Kidney (tissue), 22 donors: ENCODE measurements at places on chromosomes 1 and 21. TPM values are rescaled to one million over a fixed set of nuclear protein-coding genes. Genes with fewer than 3 reads are reported as not detected.
A peak's percentile ranks its signal among the peaks of the same experiment; 100 is the strongest.

GRCh38 chr21:44547656-44548331, 3.5 kb downstream of the KRTAP10-2 start:
- DNase-seq: no peak

DNA sequence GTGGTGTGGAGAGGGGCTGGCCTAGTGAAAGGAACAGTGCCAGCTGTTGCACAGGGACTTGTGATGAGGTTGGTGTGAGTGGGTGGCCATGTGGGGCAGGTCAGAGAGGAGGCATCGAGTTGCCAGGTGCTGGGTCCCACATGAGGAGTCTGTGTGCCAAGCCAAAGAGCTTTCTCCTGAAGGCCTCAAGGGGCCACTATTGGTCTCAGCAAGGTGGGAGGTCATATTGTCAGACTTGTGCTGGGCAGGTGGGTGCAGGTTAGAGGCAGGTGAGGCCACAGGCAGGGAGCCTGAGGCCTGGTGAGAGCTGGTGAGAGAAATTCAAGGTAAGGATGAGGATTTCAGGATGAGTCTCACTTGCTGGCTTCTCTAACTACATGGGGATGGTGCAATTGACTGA, 256.8 kb downstream of the DISC1 start:
- no peak for DNase-seq

The CLCA4 gene
- polyA plus RNA-seq: not detected

GRCh38 chr1:247639381-247639981, 34.1 kb downstream of the OR2G3 start:
- peak; percentile 71 for DNase-seq

DNA sequence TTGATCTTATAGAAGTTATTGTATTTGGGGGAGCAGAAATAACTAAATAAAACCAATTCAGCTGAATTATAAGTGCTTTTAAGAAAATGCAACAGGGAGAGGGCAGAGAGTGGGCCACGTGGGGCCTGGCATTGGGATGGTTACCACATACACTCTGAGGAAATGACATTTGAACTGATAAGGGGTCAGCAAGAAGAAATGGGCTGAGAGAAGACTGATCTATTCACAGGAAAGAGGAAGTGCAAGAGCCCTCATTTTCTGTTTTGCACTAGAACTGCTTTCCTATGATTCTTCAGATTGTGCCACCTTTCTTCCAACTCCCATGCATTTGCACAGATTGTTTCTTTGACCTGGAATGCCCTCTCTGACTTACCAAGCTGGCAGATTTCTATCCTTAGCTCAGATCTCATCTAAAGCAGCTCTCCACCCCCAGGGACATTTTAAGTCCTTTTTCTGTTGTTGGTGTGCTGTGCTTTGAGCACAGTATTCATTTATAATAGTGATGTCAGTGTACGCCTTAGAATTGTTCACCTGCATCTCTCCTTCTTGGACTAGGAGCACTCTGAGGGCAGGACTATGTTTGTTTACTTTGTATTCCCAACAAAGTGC, 115.9 kb downstream of the FGGY start:
- DNase-seq: no peak

The TRIM45 gene
- 4.5 TPM for polyA plus RNA-seq

DNA sequence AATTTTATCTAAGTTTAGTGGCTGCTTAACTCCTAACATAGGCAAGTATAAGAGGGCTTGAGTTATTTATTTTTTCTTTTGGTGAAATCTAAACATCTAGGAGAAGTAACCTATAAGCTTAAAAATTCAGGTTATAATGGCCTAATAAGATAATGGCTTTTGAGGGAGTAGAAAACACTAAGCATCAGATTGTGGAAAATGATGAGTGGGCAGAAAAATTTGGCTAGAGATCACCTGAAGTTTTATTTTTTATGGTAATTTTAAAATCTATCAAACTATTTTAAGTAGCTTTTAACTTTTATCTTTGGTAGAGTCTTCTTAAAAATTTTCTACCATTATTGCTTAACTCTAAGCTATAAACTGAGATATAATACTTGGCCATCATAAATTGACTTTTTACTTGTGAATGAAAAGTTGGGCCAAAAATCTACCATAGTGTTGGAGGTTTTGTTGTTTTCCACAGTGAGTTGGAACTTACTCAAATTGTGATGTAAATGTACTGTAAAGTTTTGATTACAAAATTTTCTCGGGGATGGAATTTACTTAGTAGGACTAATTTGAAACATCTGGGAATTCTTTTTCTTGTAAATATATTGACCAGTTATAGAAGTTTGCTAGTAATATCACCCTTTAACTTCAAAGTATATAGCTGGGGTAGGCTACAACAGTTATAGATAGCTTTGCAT, 63.9 kb downstream of the USP25 start:
- DNase-seq: no peak

DNA sequence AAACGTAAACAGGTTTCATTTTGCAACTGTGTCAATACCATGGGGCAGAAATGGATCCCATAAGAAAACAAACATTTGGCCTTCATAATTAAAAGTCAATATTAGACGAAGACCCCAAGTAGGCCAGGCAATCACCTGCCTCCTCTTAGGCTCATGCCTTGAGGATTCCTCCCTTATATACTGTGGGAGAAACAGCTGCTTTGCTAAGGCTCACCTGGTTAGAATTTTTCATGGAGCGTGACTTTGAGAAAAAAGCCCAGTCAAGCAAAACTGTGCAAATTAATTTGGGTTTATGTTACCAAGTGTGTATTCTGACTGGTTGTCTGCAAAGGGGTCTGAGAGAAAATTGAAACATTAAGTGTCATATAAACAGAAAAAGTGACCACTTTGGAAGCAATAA, 605.3 kb upstream of the USP24 start:
- DNase-seq: no peak

- no peak for DNase-seq
Measured at GRCh38 chr1:202272103-202272845, 69.5 kb downstream of the UBE2T start.

The TRIM67 gene
- 0.04 TPM for polyA plus RNA-seq

DNA sequence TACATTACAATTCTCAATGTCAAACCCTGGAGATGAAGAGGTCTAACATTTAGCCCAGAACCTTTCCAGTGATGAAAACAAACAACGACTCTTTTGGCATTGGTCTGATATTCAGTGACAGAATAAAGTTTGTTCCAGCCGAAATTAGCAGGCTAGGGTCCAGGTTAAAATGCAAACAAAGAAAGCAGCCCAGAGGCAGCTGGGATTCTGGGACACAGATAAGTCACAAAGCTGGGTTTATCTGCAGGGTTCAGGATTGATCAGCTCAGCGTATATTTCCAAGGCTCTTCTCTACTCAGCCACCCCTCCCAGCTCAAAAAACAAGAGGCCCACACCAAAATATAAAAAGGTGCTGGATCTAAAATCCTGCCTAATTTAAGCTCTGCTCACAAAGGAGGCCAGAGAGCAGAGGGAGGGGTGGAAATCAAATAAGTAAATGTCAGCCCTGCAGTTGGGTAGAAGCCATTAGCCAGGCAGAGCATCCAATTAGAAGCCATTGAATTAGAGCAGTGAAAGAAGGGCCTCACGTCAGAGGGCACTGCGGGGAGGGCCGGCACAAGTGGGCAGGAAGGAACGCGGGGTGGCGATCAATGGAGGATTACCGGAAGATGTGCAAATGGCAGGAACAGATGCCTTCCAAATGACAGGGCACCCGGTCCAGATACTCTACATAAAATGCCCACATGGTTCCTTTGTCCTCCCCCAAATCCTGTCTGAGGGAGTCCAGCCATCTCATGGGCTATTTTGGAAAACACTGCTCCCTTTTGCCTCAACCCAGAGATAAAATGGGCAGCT, 3.2 kb upstream of the KLHDC8A start:
- DNase-seq: no peak

The C1QC gene
- 57.4 TPM for polyA plus RNA-seq

DNA sequence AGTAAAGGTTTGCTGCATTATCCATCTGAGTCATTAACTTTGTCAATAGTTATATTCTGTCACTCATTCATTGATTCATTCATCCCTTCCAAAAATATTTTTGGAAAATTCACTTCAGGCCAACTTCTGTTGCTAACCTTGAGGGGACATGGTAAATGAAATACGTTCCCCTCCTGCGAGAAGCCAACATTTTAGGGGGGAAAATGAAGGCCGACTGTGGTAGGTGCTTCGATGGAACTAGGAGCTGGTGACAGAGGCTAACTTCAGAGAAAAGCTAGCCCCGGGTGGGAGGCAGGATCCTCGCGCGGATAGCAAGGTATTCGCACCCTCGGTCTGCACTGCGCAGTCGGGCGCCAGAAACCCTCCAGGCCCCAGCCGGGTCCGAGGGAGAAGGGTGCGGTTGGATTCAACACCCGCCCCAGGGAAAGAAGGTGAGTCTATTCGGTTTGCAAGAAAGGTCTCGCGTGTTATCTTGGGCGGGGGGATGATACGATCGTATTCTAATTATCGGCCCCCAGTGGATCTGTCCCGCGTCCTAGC, 646 bp upstream of the RRP15 start:
- peak; percentile 66 for DNase-seq

The ANKRD45 gene
- 1.2 TPM for polyA plus RNA-seq

- DNase-seq: peak; percentile 48
Measured at GRCh38 chr1:193111641-193112090, 6.5 kb upstream of the GLRX2 start.

- DNase-seq: no peak
Measured at GRCh38 chr1:8706291-8706690, 111.1 kb downstream of the RERE start.

DNA sequence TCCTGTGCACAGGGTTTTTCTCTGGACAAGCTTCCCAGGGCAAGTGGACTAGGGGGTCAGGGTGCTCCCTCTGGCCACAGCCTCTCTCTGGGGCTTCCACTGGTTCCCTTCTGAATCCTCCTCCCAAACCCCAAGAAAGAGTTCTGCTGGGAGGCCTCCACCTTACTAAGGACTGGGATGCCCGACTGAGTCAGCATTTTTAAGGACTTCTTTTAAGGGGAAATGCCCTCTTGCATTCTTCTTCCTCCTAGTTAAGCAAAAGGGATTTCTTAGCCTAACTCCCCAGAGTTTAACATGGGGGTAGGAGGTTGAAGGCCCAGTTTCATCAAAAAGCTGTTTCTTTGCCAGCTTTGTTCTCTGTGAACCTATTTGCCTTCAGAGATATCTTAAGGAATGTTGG, 99.7 kb upstream of the KRTAP19-8 start:
- DNase-seq: no peak

The SLAMF8 gene
- polyA plus RNA-seq: 1.8 TPM

The RHCE gene
- 1.3 TPM for polyA plus RNA-seq

The HMGCS2 gene
- polyA plus RNA-seq: 163 TPM

DNA sequence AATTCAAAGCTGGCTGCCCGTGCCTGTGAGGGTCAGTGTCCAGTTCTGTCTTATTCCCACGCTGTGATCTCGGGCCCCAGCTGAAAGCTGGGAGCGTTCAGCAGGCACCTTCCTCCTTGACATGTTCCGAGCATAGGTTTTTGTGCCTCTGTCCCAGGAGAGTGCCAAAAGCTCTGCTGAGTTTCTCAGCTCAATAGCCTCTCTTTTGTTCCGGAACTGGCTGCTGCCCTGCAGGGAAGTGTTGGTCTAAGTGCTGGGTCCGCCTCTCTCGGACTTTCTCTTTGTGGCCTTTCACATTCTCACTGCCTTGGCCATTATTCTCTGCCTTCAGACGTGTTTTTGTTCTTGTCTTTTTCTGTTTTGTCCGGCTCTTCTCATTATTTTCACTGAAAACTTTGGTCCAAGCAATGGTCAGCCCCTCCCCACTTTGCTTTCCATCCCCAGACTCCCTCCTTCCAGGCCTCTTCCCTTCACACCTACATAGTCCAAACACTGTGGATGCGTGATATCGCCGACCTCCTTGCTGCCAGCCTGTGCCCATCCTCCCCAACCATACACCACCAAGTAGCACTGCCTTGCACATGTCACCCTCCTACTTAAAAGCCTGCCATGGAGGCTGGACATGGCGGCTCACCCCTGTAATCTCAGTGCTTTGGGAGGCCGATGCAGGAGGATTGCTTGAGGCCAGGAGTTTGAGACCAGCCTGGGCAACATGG, 233.8 kb downstream of the RHOU start:
- DNase-seq: no peak

DNA sequence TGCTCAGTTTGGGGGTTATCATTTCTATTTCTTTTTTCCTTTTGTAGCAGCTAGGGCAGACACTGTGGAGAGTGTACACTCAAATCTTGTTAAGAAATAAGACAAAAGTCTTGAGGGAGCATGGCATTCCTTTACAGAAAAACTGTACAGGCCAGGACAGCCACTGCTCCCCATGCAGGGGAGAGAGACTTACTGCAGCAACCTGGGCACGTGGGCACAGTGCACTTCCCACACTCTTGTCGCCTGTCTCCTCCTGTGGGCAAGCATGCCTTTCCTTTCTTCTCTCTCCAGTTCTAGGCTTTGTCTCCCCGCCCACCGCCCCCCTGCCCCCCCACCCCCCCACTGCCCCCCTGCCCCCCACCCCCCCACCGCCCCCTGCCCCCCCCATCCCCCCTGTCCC, 51.9 kb downstream of the PHC2 start:
- DNase-seq: no peak

GRCh38 chr21:15472108-15473040, 257.4 kb upstream of the USP25 start:
- DNase-seq: no peak

- DNase-seq: no peak
Measured at GRCh38 chr1:192086644-192087043, 71.6 kb upstream of the RGS18 start.

The E2F2 gene
- polyA plus RNA-seq: not detected
